ENCODE measurements at places on chromosomes 5 and 9.
A peak's percentile ranks its signal among the peaks of the same experiment; 100 is the strongest.

GRCh38 chr9:110620726-110621125 is 41.2 kb upstream of the SVEP1 start:
- H3K4me3 ChIP-seq, result no peak overlapping the region
- no peaks in the 10 kb centered on the region for H3K4me1 ChIP-seq
- H3K27ac ChIP-seq, result no peak overlapping the region

DNA sequence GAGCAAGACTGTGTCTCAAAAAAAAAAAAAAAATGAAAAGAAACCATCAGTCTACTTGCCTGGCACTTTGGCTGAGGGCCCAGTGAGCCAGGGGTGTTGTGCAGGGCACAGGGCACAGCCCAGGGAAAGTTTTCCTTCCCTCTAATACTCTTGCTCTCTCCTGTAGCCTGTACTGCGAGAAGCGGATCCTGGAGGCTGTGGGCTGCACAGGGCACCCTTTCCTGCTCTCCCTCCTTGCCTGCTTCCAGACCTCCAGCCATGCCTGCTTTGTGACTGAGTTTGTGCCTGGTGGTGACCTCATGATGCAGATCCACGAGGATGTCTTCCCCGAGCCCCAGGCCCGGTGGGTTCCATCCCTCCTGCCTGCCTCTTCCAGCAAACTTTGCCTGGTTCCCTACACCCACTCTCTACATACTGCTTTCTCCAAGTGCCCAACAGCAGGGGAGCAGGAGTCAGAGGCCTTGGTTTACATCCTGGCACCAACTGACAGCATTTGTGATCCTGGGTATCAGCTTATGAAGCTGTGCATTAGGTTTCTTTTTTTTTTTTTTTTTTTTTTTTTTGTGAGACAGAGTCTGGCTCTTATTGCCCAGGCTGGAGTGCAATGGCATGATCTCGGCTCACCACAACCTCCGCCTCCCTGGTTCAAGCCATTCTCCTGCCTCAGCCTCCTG is 7.2 kb downstream of the ZDHHC12 start:
- H3K27ac ChIP-seq, result no peak overlapping the region
- no peaks in the 10 kb centered on the region for H3K27me3 ChIP-seq
- DNase-seq, result no peak
- H3K4me1 ChIP-seq, result no peaks in the 10 kb centered on the region
- no peak overlapping the region for H3K4me3 ChIP-seq
- H3K36me3 ChIP-seq, result peaks cover 6% of the 10 kb centered on the region

GRCh38 chr5:66356011-66356565 is 212.0 kb downstream of the SREK1 start:
- no peak overlapping the region for H3K4me3 ChIP-seq
- H3K27me3 ChIP-seq, result no peaks in the 10 kb centered on the region
- DNase-seq, result no peak
- H3K4me1 ChIP-seq, result peaks cover 2% of the 10 kb centered on the region
- H3K27ac ChIP-seq, result no peak overlapping the region
- H3K36me3 ChIP-seq, result no peaks in the 10 kb centered on the region

DNA sequence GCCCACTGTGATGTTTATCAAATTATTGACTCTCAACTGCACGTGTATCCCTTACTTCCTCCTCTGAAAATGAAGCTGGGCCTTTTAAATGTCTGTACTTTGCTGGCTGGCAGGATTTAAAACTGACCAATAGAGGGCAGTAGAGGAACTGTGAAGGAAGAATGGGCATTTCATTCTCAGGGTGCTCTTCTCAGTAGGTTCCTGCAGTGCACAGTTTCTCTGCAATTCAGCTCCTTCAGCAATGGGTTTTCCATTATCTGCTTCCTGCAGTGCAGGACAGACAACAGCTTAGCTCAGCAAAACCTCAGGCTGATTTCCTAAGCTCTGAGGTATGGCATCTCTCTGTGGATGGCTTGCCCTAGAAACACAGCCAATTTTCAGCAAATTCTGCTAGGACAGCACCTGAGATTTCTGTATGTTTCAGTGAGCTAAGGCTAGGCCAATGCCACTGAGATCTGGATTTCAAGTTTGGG is 298.4 kb upstream of the PRDM9 start:
- H3K27me3 ChIP-seq, result no peaks in the 10 kb centered on the region
- no peaks in the 10 kb centered on the region for H3K4me1 ChIP-seq
- H3K27ac ChIP-seq, result no peak overlapping the region
- peak; percentile 59 for DNase-seq

- H3K36me3 ChIP-seq, result no peaks in the 10 kb centered on the region
- no peak overlapping the region for H3K4me3 ChIP-seq
- DNase-seq, result no peak
- no peaks in the 10 kb centered on the region for H3K27me3 ChIP-seq
- no peaks in the 10 kb centered on the region for H3K4me1 ChIP-seq
Observed at GRCh38 chr9:71632776-71633175, 135.5 kb downstream of the CEMIP2 start.

DNA sequence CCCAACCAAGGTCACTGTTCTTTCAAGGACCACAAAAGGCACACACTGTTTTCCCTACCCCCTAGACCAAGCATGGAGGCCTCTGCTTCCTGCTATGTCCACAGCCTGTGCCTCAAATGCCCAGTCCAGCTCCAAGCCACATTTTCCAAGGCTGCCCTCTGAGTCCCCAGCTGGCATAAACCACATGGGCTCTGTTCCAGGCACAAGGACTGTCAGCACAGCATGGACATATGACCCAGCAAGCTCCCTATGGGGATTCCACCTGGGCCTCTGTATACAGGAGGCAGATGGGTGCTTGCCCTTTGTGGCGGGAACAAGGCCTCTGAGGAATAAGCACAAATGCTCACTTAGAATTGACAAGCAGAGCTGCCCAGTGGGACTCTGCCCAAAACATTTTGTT is 115.2 kb downstream of the SPOCK1 start:
- no peaks in the 10 kb centered on the region for H3K4me1 ChIP-seq
- DNase-seq, result no peak
- no peaks in the 10 kb centered on the region for H3K27me3 ChIP-seq
- no peak overlapping the region for H3K27ac ChIP-seq

- no peak overlapping the region for H3K27ac ChIP-seq
- no peaks in the 10 kb centered on the region for H3K4me1 ChIP-seq
- H3K27me3 ChIP-seq, result no peaks in the 10 kb centered on the region
- H3K4me3 ChIP-seq, result no peak overlapping the region
- no peak for DNase-seq
- no peaks in the 10 kb centered on the region for H3K36me3 ChIP-seq
Observed at GRCh38 chr9:101421653-101422065, 13.9 kb downstream of the ALDOB start.

- no peaks in the 10 kb centered on the region for H3K36me3 ChIP-seq
- peak; percentile 68 for DNase-seq
- no peaks in the 10 kb centered on the region for H3K27me3 ChIP-seq
- no peak overlapping the region for H3K27ac ChIP-seq
Observed at GRCh38 chr9:77977210-77977611, 54.4 kb downstream of the GNAQ start.

GRCh38 chr5:162372256-162372655 is 304.7 kb downstream of the GABRG2 start:
- 0 out of 2 replicates have a peak, but pooled peaks cover 2% of the 10 kb centered on the region for H3K4me1 ChIP-seq
- H3K27me3 ChIP-seq, result no peaks in the 10 kb centered on the region
- peaks cover 26% of the 10 kb centered on the region for H3K36me3 ChIP-seq
- DNase-seq, result peak; percentile 60
- no peak overlapping the region for H3K27ac ChIP-seq

DNA sequence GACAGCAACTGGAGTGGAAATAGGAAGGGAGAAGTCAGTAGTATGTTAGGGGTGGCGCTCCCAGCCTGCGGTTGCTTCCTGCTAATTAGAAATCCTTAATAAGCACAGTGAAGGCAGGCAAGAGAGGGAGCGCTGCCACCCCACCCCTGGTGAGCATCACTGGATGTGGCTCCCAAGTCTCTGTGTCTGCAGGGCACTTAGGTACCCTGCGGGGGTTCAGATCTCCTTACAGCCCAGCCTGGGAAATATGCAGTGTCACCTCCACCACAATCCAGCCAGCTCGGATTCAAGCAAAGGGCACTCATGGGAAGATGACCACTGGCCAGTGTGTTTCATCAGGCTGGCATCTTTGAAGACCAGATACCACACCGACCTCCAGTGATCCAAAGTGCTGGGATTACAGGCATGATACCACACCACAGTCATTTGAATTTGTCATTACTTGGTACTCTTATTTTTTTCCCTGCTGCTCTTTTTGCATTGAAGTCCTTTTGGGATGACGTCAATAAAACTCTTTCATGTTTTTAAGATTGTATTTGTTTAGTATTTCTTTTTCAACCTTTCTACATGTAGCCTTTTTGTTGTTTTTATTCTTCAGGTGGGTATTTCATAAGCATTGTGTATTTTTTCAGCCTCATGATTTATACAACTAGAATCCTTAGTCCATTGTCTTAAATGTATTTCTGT is 90.1 kb downstream of the ANKRD18B start:
- no peaks in the 10 kb centered on the region for H3K27me3 ChIP-seq
- no peaks in the 10 kb centered on the region for H3K4me1 ChIP-seq
- no peak overlapping the region for H3K27ac ChIP-seq
- H3K36me3 ChIP-seq, result no peaks in the 10 kb centered on the region
- H3K4me3 ChIP-seq, result no peak overlapping the region

- H3K4me1 ChIP-seq, result 0 out of 2 replicates have a peak, but pooled peaks cover under 1% of the 10 kb centered on the region
- H3K4me3 ChIP-seq, result no peak overlapping the region
- no peaks in the 10 kb centered on the region for H3K36me3 ChIP-seq
- DNase-seq, result no peak
- peaks cover 17% of the 10 kb centered on the region for H3K27me3 ChIP-seq
- H3K27ac ChIP-seq, result no peak overlapping the region
Observed at GRCh38 chr5:123080215-123080614, 8.8 kb upstream of the PRDM6 start.

DNA sequence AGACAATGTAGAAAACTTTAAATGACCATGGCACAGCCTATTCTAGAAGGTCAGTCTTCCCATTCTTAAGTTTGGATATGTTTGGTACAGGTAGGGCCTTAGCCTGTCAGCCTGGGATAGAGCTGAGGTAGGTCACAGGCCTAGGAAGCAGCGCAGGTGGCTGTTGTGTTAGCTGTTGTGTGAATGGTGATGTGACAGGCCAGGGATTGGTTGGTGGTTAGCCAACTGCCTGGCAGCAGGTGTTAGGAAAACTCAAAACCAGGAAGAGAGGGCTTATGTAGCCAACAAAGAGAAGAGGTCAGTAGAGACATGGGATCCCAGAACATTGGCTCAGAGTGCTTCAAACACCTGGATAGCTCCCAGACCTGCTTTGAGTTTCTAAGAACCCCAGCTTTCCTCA is 84.2 kb downstream of the FBXO38 start:
- H3K4me1 ChIP-seq, result no peaks in the 10 kb centered on the region
- DNase-seq, result no peak
- no peaks in the 10 kb centered on the region for H3K36me3 ChIP-seq
- no peak overlapping the region for H3K4me3 ChIP-seq
- H3K27ac ChIP-seq, result no peak overlapping the region
- no peaks in the 10 kb centered on the region for H3K27me3 ChIP-seq

DNA sequence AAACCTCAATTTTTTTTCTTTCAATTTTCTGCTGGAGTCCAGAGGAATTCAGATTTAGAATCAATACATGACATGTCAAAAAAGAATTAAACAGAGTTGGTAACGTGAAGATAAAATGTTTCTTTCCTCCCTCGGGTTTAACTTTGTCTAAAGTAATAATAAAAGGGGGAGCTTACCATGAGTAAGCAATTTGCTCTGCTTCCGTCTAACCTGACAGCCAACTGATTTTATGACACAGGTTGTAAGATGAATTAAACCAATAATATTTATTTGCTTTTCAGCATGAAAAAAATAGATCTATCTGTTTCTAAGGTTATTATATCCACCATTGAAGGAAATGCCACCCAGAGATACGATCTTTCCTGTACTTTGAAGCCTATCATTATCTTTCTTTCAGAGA is 352.6 kb downstream of the OSTF1 start:
- no peak for DNase-seq
- no peaks in the 10 kb centered on the region for H3K36me3 ChIP-seq
- H3K27ac ChIP-seq, result no peak overlapping the region
- no peaks in the 10 kb centered on the region for H3K4me1 ChIP-seq

- H3K27me3 ChIP-seq, result no peaks in the 10 kb centered on the region
- DNase-seq, result no peak
- H3K36me3 ChIP-seq, result no peaks in the 10 kb centered on the region
- H3K27ac ChIP-seq, result no peak overlapping the region
- H3K4me1 ChIP-seq, result no peaks in the 10 kb centered on the region
Observed at GRCh38 chr5:174773371-174773770, 49.0 kb downstream of the MSX2 start.

DNA sequence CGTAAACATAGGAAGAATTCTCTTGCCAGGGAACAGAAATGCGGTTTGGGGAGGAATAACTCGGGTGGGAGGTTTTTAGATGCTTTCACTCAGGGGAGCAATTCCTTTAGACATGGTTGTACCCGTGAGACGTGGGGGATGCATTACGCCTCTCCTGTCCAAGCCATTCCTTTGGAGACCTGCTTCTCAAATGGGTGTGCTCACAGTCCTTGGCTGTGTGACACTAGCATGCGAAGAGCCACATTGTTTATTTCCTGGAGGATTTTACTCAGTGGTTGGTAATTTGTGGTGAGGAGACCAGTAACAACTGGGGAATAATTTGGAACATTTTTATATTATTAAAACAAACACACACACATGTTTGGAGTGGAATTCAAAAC is 18.5 kb downstream of the COL15A1 start:
- no peak for DNase-seq
- H3K27me3 ChIP-seq, result no peaks in the 10 kb centered on the region
- H3K4me3 ChIP-seq, result no peak overlapping the region
- H3K36me3 ChIP-seq, result peaks cover 4% of the 10 kb centered on the region

- peaks cover 14% of the 10 kb centered on the region for H3K4me1 ChIP-seq
- H3K27me3 ChIP-seq, result no peaks in the 10 kb centered on the region
- no peaks in the 10 kb centered on the region for H3K36me3 ChIP-seq
- H3K27ac ChIP-seq, result no peak overlapping the region
Observed at GRCh38 chr5:115736004-115736689, 80.3 kb downstream of the CDO1 start.

DNA sequence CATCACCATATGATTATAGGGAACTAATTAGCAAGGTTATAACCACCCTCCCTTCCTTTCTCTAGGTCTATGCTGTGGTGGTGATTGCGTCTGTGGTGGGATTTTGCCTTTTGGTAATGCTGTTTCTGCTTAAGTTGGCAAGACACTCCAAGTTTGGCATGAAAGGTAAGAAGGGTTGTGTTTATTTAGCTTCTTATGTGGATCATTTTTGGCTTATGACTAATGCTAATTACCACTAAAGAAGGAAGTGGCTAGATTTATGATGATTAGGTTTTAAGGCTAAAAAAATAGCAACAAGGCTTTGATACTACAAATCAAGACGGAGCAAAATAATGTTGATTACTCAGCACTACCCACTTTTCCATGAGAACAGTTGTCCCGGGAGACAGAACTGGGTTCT is 82.4 kb downstream of the NTRK2 start:
- H3K4me1 ChIP-seq, result no peaks in the 10 kb centered on the region
- no peaks in the 10 kb centered on the region for H3K27me3 ChIP-seq
- no peak for DNase-seq
- H3K36me3 ChIP-seq, result no peaks in the 10 kb centered on the region

- H3K27ac ChIP-seq, result no peak overlapping the region
- DNase-seq, result no peak
- no peaks in the 10 kb centered on the region for H3K27me3 ChIP-seq
- H3K4me1 ChIP-seq, result peaks cover 12% of the 10 kb centered on the region
- peaks cover 4% of the 10 kb centered on the region for H3K36me3 ChIP-seq
Observed at GRCh38 chr5:77993855-77994318, 217.7 kb upstream of the TBCA start.

- no peak overlapping the region for H3K27ac ChIP-seq
- H3K4me3 ChIP-seq, result no peak overlapping the region
- H3K4me1 ChIP-seq, result no peaks in the 10 kb centered on the region
- no peaks in the 10 kb centered on the region for H3K27me3 ChIP-seq
Observed at GRCh38 chr5:142527664-142528295, 158.1 kb downstream of the FGF1 start.
